ENCODE measurements at places on chromosomes 6 and 20. TPM values are rescaled to one million over a fixed set of nuclear protein-coding genes. Genes with fewer than 3 reads are reported as not detected.

Gene GSTA3
- not detected for total RNA-seq

Gene KCNQ2
- not detected for total RNA-seq

Gene PDYN
- not detected for total RNA-seq

Gene PCSK2
- not detected for total RNA-seq

Gene HCRTR2
- not detected for total RNA-seq

Gene VGLL2
- not detected for total RNA-seq

Gene UBD
- total RNA-seq: 0.38 TPM

Gene FAM83C
- not detected for total RNA-seq

Gene GRM1
- not detected for total RNA-seq

Gene GPX5
- total RNA-seq: not detected

Gene C20orf141
- not detected for total RNA-seq

Gene ZBTB9
- 7.4 TPM for total RNA-seq

Gene PSMB9
- 368 TPM for total RNA-seq

Gene PNLDC1
- 0.25 TPM for total RNA-seq

Gene ZNF512B
- total RNA-seq: 16.5 TPM

Gene KIAA1755
- total RNA-seq: not detected

Gene PTPRT
- not detected for total RNA-seq

Gene TRIM31
- not detected for total RNA-seq

Gene GATA5
- total RNA-seq: not detected

Gene RCAN2
- 2.8 TPM for total RNA-seq

Gene SUMO4
- total RNA-seq: 8.1 TPM

Gene SLC17A4
- total RNA-seq: not detected
